Gastrocnemius medialis (tissue), 4 donors: ENCODE measurements at places on chromosomes 5 and 9. TPM values are rescaled to one million over a fixed set of nuclear protein-coding genes. Genes with fewer than 3 reads are reported as not detected.

DNA sequence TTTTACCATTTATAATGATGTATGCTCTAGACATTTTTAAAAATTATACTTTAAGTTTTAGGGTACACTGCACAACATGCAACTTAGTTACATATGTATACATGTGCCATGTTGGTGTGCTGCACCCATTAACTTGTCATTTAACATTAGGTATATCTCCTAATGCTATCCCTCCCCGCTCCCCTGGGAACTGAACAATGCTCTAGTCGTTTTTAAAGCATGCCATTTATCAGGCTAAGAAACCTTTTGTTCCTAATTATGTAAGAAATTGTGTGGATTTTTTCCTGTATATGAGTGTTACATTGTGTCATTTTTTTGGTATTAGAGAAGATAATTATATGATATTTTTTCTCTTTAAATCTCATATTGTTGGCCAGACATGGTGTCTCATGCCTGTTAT, 72.8 kb upstream of the SGCD start:
- no peak for DNase-seq

DNA sequence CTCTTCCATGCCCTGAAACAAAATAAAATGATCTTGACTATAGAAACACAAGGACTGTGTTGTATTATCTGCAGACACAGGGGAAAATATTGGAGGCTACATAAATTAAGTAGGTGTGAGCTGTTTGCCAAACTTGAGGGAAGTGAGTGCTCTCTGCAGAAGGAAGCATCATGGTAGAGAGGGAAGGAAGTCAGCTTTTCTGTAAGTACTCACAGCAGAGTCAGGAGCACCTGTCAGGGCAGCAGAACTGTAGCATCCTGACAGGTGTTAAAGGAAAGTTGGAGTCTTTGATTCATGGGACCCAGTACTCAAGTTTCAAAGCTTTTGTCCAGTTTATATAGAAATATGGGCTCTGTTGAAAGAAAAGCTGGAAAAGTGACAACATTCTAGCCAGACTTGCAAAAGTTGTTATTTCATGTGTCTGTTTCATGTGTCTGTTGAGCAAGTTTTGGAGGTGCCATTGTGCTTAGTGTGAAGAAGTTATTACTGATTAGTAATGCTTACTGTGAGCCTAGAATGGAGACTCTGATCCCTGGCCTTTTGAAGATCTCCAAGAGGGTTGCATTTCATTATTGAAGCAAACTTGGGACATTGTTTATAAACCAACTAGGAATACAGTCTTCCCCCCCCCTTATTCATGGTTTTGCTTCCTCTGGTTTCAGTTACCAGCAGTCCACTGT, 194.7 kb downstream of the SPATA31D1 start:
- DNase-seq = no peak

- DNase-seq = no peak
Measured at GRCh38 chr5:176151281-176151680, 86.9 kb upstream of the SIMC1 start.

- DNase-seq = no peak
Measured at GRCh38 chr5:32074401-32074800, 99.7 kb downstream of the GOLPH3 start.

DNA sequence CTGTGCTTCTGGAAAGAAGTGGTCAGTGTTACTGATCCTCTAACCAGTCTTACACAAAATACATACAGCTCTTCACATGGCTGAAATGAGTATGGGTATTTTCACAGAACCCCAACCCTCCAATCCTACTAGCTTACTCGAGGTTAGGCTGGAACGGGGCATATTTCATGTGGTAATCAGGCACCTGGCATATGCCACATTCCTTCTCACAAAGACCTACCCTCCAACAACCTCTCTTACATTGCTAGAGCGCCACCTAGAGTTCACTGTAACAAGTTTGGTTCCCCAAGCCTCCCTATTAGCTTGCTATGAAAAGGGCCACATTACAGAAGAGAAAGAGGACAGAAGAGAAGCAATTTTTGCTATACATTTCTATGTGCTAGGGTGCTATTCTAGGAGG, 597.3 kb downstream of the PRELID2 start:
- DNase-seq = no peak

DNA sequence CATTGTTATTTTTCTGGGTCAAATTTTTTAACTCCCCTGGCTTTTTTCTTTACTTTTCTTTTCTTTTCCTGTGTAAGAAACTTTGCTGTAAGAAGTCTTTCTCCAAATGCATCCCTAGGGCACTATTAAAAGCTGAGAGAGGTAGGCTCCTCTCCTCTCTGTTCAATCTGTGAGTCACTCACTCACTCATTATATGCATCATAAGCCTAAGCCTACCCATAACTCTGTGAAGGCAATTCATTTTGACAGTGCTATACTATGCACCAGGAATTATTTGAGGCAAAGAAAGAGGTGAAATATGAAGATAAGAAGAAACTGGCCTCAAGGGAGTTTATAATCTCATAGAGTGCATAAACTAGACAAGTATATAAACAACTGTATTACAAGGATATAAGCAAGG, 67.9 kb upstream of the PRR16 start:
- DNase-seq = no peak

DNA sequence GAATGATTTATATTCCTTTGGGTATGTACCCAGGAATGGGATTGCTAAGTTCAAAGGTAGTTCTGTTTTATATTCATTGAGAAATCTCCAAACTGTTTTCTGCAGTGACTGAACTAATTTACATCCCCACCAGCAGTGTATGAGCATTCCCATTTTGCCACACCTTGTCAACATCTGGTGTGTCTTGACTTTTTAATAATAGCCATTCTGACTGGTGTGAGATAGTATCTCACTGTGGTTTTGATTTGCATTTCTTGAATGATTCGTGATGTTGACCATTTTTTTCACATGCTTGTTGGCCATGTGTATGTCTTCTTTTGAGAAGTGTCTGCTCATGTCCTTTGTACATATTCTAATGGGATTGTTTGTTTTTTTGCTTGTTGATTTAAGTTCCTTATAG, 421.5 kb downstream of the KIAA0825 start:
- no peak for DNase-seq

FCN1 gene
- total RNA-seq = 3.4 TPM

GRCh38 chr9:127417131-127418036, 6.8 kb upstream of the ZNF79 start:
- no peak for DNase-seq

DNA sequence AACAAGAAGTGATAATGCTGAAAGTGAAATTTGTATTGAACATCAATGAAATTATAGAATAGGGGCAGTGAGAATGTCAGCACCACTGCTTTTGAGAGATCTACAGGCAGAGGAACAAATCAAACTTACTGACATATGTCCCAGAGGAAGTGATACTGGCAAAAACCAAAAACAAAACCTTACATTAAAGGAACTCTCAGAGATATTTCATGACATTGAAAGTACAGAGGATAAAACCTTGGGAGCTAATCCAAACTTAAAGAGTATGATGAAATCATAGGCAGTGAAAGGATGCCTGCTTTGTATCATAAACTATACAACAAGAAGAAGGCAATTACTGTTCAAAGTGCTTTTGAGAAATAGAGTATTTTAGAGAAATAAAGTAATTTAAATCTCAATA, 90.4 kb upstream of the SV2C start:
- DNase-seq = no peak

- DNase-seq = no peak
Measured at GRCh38 chr5:121462441-121462840, 389.2 kb upstream of the FTMT start.

DNA sequence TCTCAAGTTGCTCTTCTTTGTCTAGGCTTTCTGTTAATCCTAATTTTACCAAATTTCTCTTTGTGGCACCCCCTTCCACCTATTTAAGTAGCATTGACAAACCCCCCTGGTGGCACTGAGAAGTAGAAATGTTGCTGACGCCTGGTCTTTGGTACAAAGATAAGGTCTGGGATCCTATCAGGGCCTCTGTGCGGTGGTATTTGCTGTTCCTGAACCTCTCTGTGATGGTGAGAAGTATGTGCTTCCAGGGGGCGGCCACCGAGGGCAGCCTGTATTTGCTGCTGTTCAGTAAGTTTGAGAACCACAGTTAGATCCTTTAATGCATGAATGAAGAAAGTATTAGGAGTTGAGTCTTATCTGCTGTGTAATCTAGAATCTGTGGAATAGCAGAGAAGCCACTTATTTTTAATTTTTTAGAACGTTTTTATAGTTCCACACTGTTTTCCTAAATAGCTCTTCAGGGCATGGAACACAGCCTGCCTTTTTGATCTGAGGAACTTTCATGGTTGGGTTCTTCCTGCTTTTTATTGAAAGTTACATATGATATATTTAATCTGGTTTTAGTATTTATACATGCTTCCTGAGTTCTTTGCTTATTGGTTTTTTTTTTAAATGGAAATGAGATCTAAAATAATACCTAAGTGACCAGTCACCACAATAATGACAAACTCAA, 124.2 kb downstream of the TRIO start:
- DNase-seq = no peak

DNA sequence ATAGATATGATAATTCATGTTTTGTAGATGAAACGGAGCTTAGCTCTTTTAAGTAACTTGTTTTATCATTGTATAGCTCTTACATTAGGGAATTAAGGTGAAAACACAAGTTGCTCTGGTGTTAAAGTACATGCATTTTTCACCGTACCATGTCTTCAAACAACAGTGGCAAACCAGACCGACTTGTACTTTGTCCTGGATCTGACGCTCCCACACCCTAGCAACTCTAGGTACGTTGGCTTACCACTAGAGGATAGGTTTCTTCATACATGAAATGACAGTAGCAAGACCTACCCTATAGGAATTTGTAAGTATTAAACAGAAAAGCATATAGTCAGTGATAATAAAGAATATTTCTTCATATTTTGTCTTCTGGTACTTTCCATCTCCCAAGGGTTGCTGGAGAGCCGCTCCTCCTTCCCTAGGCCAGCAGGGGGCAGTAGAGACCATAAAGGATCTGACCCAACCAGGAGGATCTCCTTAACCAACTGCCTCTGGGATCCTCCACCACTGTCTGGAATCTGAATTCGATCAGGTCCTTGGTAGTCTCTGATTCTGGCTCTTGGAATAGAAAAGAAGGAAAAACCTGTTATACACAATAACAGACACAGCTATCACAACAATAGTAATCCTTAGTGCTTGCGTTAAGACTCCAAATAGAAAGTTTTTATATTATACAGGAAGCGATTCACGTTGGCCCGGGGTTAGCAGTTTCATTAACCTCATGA, 136.7 kb downstream of the CAVIN4 start:
- DNase-seq = no peak

CARTPT gene
- total RNA-seq = not detected

GRCh38 chr9:6739218-6739617, 18.6 kb upstream of the KDM4C start:
- DNase-seq = no peak

NR6A1 gene
- 2.2 TPM for total RNA-seq

DNA sequence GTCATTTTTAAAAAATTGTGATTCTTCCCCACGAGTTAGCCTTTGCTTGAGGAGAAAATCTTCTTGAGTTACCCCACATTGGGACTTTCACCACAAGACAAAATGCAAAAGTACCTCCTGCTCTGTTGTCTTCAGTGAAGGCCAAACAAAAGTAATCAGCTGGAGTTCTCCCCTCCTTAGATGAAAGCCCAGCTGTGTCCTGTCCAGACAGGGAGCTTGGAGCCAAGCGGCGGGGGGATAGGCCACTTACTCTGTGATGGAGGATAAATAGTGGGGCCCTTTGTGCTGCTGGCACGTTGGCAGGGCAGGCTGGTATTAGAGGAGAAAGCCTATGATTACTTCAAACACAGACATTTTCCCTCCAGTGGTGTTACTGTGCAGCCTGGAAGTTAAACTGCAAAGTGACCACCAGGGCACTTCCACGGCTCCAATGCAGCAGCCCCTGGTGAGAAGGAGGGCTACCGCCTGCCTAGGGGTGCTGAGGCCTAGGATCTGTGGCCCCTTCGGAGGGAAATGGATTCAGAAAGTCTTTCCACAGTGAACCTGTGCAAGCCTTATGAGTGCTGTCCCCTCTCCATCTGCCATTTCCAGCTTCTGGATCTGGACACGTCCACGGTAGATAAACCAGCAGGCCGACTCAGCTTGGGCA, 155.0 kb downstream of the TMEM167A start:
- DNase-seq = no peak

DNA sequence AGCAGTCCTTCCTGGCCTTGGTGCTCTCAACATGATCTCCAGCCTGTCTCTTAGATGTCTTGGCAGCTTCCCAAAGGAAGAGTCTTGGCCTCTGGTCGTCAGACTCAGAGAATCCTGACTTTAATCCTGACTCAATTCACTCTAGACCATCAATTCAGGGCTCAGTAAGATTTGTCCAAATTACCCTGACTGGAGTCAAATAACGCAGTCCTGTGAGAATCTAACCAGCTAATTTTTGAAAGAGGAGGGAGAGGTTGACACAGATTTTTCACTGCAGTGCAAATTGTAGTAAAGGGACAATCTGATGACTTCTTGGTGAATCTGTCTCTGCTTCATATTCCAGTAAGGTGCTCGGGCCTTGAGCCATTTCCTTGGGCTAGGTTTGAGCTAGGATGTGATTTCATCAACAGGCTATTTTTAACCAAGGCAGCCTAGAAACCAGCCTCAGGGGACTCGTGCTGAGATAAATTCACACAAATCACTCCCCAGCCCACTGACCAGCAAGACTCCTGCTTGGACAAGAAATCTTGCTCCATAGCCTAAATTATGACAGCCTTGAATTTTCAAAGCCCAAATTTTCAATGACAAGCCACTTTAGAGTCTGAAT, 257.4 kb downstream of the ENC1 start:
- DNase-seq = peak; percentile 45

DNA sequence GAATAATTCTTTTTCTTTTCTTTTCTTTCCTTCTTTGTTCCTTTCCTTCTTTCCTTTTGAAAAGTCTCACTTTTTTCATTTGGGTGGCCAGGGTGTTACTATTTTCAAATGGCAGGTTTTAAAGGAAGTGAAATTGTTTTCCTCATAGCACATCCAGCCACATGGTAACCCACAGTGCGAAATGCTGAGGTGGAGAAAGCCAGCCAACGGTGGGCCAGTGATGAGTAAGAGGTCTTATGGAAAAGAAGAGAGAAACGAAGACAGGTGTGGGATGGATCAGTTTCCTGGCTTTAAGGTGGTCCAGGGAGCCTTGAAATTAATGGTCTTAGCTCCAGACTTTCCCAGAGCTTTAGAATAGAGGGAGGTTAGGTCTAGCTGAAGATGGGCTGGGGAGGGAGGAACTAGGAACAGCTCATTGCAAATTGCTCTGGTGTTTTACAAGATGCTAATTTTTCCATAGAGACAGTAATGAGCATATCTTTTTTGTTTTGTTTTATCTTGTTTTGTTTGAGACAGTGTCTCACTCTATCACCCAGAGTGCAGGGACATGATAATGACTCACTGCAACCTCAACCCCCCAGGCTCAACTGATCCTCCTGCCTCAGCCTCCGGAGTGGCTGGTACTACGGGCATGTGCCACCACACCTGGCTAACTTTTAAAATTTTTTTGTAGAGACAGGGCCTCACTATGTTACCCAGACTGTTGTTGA, 17.8 kb downstream of the ITK start:
- no peak for DNase-seq

CA9 gene
- not detected for total RNA-seq

CDH9 gene
- not detected for total RNA-seq

GRCh38 chr9:113454914-113455761, 8.4 kb upstream of the RGS3 start:
- peak; percentile 34 for DNase-seq
